Right ventricle myocardium inferior (tissue), 1 donor: ENCODE measurements at places on chromosomes 5 and 9. TPM values are rescaled to one million over a fixed set of nuclear protein-coding genes. Genes with fewer than 3 reads are reported as not detected.

GRCh38 chr5:33816791-33817190 is 75.0 kb downstream of the ADAMTS12 start:
- no peak for DNase-seq

The RANBP6 gene
- total RNA-seq = 24.2 TPM

- no peak for DNase-seq
These were observed 9.2 kb downstream of the ZBTB5 start for GRCh38 chr9:37455884-37456647.

GRCh38 chr9:98339987-98340800 is 84.7 kb upstream of the TBC1D2 start:
- no peak for DNase-seq

DNA sequence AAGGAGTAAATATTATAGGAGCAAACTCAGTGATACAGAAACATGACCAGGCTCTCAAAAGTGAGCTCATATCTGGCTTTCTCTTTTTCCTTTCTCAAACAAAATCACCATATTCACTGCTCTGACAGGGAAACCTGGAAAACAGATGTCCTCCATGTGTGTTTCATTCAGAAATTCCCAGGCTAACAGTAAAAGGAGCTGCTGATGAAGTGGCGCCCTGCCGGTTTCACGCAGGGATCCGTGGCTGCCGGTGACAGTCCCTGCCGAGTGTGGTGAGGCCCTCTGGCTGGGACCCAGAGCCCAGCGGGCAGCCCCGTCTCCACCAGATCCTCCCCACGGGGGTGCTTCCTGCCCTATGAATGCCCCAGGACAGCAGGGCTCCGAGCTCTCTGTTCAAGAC is 208.1 kb downstream of the GNA14 start:
- no peak for DNase-seq

The PTGES gene
- 4.8 TPM for total RNA-seq

The RLN1 gene
- total RNA-seq = 0.43 TPM

The SYNPO gene
- total RNA-seq = 587 TPM

GRCh38 chr9:89053301-89053700 is 62.0 kb downstream of the S1PR3 start:
- DNase-seq = no peak

GRCh38 chr5:36722900-36723299 is 116.5 kb downstream of the SLC1A3 start:
- no peak for DNase-seq

- peak; percentile 76 for DNase-seq
These were observed at the start of gene PRR7 for GRCh38 chr5:177446200-177447065. PRR7 (plus strand) TSS chr5:177446814; CDS start chr5:177455068, 8,254 bp downstream.

GRCh38 chr9:131732061-131732526 is 7.8 kb downstream of the RAPGEF1 start:
- no peak for DNase-seq

The PCDHA12 gene
- total RNA-seq = not detected

DNA sequence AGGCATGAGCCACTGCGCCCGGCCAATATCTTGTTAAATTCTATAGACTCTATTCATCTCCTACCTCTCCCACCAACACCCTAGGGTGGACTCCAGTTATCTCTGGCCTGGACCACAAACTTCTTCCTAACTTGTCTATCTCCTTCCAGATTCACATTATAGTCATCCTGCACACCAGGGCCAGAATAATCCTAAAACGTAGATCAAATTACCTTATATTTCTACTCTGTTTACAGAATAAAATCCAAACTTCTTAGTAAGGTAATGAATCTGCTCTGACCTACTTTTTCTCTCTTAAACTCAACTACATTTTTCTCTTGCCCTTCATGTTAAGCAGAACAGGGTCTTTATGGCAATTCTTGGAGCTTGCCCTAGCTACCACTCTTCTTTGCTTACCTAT is 6.9 kb downstream of the ELL2 start:
- DNase-seq = no peak

- peak; percentile 93 for DNase-seq
These were observed at the start of gene OSMR for GRCh38 chr5:38845526-38846378. OSMR (plus strand) TSS chr5:38846012; CDS start chr5:38869045, 23,033 bp downstream.

DNA sequence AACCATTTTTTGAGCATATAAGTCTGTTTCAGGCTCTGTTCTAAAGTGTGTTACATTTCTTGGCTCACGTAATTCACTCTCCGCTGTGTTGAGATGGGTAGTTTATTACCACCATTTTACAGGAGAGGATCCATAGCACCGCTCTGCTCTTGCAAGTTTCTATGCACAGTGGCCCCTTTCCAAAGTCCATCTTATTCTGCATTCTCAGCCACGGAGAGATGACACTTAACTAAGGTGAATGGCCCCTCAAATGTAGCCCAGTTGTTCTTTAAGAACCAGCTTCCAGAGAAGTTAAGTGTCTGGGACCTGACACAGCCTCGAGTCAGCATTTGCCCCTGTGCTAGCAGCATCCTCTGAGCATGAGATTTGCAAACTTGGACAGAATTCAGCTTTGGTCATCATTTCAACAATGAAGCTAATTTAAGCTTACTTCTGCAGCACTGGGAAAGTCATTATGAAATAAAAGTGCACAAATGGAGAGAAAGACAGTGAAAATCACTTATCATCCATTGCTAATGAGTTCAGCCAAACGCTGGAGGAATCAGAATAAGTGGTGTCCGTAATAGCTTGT is 61.9 kb downstream of the FAM78A start:
- no peak for DNase-seq
